ENCODE measurements at places on chromosomes 3 and 15.

GRCh38 chr3:94099311-94099710 is 36.5 kb downstream of the NSUN3 start:
- no peak for DNase-seq

GRCh38 chr3:158747417-158747816 is 15.2 kb upstream of the RARRES1 start:
- DNase-seq = no peak

GRCh38 chr15:72265031-72265430 is 7.3 kb downstream of the PARP6 start:
- no peak for DNase-seq

- DNase-seq = no peak
Observed at GRCh38 chr3:103786296-103786695, 1351.5 kb downstream of the ZPLD1 start.

GRCh38 chr3:9508781-9509180 is 44.8 kb downstream of the LHFPL4 start:
- no peak for DNase-seq

DNA sequence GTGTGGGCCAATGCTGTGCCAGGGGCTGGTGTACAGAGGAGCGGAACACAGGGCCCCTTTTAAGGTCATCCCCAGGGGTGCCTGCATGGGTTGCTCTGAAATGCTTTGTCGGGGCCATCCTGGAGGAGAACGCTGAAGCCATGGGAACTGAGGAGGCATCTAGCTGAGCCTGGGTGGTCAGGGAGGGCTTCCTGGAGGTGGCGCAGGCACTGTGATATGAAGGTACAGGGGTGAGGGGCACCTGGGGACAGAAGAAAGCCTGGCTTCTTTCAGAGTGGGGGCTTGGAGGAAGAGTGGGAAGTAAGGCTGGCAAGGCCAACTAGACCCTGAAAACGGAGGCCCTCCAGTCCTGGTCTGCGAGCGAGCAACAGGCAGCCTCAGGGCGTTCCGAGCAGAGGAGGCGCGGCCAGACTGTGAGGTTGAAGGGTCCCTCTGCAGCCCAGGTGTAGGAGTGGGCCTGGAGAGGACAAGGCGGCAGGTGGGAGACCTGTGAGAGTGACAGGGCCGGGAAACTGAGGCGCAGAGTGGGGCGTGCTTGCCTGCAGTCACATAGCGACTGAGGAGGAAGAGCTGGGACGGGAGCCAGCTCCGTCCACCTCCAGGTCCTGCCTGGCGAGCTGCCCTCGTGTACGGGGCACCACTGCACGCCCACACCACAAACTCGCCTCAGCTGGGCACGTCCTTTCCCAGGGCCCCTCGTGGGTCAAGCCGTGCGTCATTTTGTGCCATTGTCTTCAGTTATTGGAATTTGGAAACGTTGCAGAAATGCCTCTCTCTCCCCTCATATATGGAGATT is 4.1 kb downstream of the FBLN2 start:
- no peak for DNase-seq

DNA sequence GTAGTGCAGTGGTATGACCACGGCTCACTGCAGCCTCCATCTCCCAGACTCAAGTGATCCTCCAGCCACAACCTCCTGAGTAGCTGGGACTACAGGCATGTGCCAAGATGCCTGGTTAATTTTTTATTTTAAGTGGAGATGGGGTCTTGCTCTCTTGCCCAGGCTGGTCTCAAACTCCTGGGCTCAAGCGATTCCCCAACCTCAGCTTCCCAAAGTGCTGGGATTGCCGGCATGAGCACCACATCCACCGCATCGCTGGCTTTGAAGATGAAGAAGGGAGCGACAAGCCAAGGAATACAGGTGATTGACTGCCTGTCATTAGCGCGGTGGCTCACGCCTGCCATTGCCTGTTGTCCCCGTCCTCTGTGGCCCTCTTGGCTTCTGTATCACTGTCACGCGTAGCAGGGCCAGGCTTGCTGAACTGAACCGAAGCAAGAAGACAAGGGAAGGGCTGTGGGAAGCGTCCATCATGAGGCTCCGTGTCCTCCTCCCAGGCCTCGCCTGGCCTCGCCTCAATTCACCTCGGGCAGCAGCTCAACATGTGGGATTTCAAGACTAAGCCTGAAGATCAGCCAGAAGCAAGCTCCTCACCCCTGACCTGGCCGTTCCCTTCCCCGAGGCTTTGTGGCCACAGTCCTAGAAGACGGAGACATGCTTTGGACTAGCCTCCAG is 46.4 kb upstream of the TFRC start:
- DNase-seq = no peak

- DNase-seq = no peak
Observed at GRCh38 chr3:169060037-169060436, 603.5 kb downstream of the MECOM start.

DNA sequence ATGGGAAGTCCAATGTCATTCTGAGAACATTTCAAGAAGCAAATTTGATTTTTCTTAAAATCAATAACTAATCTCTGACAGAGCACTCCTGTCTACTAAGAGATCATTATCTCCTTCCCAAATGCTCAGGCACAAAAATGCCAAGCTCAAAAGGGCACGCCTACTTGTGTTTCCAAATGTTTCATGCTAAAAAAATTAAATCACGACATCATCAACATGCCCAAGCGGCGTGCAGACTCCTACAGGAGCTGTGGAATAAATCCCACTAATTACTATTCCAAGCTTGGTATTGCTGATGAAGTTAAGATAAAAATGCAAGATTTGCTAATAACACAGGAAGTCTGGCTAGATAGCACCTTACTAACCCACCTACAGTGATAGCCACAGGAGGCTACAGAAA is 140.8 kb downstream of the OSBPL10 start:
- DNase-seq = no peak

DNA sequence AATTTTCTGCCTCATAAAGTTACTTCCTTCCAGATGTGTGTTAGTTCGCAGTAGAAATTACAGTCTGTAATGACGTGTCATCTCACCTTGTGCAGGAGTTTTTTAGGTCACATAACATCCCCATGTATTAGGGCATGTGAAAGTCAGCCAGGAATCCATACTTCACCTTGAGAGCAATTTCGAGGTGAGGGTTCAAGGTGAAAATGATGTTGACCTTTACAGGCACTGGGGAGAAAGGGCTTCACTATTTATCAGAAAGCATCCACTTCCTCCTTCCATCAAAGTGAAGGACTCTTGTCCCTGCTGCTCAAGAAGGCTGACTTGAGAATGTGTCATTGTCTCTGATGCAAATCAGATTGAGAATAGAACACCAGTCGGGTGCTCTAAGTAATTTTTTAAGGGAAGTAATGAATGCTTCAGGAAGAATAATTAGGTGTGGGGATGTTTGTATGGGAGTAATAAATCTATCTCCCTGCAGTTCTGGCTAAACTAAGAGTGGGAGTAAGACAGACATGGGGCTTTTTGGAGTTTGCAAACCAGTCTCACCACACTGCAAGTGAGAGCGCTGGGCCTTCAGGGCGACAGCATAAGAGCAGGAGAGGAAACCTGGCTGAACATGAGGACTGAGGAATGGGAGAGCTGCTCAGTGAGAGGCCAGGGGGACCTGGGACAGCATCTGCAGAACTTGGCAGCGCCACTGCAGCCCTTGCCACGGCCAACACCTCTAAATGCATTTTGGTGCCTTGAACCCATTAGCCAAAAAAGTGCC is 85.9 kb upstream of the IL12A start:
- no peak for DNase-seq

DNA sequence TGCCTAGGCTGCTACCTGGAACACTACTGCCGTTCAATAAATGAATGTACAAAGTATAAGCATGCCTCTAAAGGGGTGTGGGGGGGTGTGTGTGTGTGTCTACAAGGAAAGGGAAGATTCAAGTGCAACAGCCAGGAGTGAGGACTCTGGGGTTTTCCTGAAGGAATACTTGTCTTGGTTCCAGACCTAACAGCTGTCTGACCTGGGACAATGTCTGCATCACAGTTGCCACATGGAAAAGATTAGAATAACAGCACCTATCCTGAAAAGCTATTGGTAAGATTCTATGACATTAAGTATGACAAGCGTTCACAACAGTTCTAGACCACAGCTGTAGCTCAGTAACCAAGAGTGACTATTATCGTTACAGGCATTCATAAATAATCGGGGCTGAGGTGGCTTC is 345.2 kb downstream of the FOXP1 start:
- no peak for DNase-seq

DNA sequence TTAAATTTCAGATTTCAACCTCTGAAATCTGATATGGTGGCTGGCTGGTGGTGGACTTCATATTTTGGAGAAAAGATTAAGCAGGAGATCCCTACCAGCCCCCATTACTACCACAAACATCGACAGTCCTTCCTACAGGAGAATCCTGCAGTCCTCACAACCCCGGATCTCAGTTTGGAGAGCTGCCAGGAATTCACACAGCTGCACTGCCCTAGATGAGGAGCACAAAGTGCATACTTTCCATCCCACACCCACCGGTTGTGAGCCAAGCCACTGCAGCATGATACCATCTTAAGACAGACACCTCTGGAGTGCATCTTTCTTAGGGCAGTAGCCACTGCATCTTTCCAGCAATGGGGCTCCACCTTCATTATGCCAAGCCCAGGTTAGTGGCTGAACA is 185.5 kb upstream of the GPR149 start:
- no peak for DNase-seq

DNA sequence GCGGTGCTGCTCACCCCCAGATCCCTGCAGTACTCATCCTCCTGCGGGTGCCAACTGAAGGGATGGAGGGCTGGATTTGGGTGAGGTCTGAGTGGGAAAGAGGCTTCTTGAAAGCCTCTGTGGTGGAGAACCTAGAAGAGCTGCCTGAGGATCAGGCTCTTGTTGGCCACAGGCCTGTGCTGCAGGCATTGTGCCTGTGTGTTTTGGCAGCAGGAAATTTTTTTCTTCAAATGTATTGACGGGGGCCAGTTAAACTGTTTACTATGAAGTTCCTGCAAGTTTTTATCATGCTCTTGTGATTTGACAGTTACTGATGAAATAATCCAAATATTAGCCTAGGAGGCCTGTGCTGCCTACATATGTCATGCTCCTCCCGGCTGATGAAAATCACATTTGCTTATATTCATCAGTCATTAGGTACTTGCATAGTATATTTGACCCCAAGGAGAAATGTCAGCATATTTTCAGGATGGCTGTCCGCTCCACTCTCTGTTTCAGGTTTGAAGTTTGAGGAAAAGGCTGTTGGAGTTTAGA is 103.1 kb downstream of the THSD4 start:
- DNase-seq = no peak

- no peak for DNase-seq
Observed at GRCh38 chr3:197224034-197224444, 74.4 kb downstream of the DLG1 start.

- DNase-seq = no peak
Observed at GRCh38 chr3:65284961-65285360, 597.2 kb upstream of the ADAMTS9 start.

DNA sequence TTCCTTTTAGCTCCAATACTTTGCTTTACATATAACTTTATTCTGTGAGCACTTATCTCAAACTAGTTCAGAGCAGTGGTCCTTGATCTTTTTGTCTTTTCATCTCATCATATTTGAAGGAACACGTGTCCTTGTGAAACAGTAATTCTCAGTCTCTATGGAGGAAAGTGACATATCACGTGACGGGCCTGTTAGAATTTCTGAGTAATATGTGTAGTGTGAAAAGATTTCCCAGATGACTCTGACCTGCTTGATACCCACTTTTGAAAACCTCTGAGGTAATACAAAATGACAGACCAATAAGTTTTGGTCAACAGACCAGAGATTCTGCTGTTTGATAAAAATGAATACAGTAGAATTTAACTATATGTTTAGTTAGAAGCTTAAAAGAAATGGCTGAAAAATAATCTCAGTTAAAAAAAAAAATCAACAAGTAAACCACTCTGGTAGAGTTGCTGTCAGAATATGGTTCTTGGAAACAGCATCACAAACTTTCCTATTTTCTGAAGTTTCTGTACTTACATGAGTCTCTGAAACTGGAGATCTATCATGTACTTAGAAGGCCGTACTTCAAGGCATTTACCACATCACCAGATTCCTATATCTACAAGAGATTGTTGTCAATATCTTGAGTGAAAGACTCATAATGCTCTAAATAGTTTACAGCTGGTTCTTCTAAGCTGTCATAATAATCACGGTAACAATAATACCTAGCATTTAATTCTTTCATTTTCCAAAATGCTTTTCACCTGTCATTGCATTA is 590.2 kb upstream of the TBL1XR1 start:
- no peak for DNase-seq
